GM23248 (cell line): ENCODE measurements at places on chromosomes 6 and 20. TPM values are rescaled to one million over a fixed set of nuclear protein-coding genes. Genes with fewer than 3 reads are reported as not detected.

DNA sequence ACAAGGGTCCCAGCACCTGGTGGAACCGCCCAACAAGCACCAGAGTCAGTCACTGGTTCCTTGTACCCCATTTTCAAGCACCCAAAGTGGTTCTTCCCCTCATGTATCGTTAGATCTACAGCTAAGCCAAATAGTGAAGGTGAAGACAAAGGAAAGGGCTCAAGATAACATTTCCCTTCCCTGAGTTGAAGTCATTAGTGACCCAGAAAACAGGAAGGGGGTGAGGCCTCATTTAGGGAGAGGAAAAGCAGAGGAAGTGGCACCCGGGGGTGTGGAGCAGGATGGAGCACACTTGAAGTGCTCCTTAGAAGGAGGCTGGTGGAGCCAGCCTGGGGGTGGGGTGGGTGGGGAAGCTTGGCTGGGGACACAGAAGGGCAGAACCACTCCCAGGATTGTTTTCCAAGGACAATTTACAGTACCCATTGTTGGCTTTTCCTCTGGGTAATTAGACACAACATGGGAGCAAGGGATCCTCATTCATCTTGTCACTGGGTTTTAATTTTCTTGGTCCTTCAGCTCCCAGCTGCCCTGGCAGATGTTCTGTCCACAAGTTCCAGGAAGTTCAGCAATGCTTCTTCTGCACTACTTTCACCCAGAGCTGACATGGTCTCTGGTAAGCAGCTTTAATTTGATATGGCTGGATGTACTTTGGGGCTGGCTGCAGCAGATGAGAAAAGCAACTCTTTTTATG lies 73.3 kb upstream of the CD93 start:
- DNase-seq, result no peak

The GCNT2 gene
- total RNA-seq, result not detected in 2 replicates

GRCh38 chr6:165963750-165964149 lies 203.9 kb downstream of the TBXT start:
- DNase-seq, result no peak

The CST7 gene
- total RNA-seq, result not detected in 2 replicates

The PLN gene
- not detected in 2 replicates for total RNA-seq

DNA sequence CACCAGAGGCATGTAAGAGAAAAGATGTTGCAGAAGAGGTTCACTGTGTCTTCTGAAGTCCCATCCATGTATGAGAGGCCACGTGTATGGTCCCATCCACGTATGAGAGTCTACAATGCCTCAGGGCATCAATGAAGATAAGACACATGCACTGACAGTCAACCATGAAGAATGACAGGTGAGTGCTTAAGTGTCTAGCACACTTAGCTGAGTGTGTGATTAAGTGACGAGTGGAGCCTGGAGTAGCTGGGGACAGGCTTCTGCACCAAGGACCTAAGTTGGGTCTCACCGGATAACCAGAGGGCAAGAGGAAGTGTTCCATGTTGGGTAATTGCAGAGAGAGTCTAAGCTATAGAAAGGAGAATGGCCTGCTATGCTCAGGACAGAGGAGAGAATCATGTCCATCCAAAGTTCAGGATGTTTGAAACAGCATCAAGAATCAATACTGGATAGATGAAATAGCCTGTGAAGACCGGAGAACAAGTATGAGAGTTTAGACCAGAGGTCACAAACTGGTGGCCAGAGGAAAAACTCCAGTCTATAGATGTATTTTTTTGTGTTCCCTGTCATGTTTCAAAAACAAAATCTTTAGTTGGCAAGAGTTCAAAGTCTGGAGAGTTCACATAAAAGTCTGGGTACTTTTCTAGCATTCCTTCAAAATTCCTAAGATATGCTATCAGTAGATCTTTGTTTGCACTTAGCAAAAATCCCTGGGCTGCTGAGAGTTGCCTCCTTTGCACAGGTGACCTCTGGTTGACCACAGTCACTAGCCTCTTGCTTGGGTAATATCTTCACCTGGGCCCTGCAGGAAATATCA lies 165.8 kb downstream of the KIF16B start:
- DNase-seq, result no peak

DNA sequence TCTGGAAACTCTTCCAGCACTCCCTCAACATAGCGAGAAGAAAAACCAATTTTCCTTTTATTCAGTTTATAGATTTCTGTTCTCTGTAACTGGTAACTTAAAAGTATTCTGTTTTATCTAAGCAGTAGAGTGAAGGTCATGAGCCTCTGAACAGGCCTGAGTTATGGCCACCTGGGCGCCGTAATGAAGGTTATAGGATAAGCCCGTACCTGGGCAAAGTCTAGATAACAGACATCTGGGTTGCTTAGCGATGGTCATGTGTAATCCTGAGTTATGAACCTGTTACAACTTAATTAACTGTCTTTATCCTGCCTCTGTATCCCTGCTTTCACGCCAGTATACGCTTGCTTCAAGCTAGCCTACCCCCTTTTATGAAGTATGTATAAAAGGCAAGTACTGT lies 13.0 kb upstream of the FAM217A start:
- DNase-seq, result no peak

GRCh38 chr6:132877003-132877402 lies 62.6 kb downstream of the RPS12 start:
- no peak for DNase-seq

The TDP2 gene
- total RNA-seq, result 18.6 and 24.9 TPM in 2 replicates

The ENPP3 gene
- not detected in 2 replicates for total RNA-seq

DNA sequence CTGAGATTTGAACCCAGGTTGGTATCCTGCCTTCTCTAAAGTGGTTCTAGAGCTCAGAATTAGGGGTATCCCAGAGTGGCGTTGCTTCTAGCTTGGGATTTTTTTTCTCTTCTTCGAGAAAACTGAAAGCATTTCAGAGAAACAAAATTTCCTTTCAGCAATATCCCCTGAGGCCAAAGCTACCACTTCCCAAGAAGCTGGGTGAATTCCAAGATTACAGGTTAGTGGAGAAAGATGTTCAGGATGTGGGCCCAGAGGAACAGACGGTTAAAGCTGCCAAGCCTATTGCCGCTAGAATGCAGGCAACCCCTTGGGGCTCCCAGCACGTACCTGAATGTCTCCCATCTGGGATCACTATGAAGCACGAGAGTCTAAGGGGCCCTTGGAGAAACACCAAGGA lies 134.1 kb downstream of the FOXO3 start:
- no peak for DNase-seq

The DYNLT2 gene
- 0.89 and 1.5 TPM in 2 replicates for total RNA-seq

GRCh38 chr6:161181121-161181520 lies 92.7 kb downstream of the AGPAT4 start:
- DNase-seq, result no peak

DNA sequence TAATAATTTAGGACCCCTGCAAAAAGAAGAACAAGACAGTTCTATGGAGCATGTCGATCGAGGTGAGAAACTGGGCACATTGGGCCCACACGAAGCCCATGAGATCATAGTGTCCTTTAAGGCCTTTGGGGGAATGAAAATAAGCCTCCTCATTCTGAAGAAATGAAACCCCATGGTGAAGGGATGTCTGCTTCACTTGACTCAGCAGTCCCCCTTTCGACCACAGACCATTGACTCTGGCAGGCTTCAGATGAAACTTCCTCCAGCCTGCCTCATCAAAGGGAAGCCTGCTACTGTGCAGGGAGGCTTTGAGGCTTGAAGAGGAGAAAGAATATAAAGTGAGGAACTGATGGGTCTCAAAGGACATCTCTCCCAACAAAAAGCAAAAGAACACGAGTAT lies 144.2 kb upstream of the FBXL4 start:
- DNase-seq, result no peak

- no peak for DNase-seq
These were observed 12.7 kb downstream of the TAF4 start for GRCh38 chr20:62052842-62053464.

- no peak for DNase-seq
These were observed 140.1 kb downstream of the CEBPB start for GRCh38 chr20:50330504-50331313.

The NT5E gene
- 264 and 293 TPM in 2 replicates for total RNA-seq

The KCNK16 gene
- total RNA-seq, result not detected in 2 replicates

The IL17F gene
- not detected in 2 replicates for total RNA-seq

GRCh38 chr20:4488407-4489339 lies 233.0 kb upstream of the PRND start:
- peak; percentile 94 for DNase-seq

GRCh38 chr6:140303218-140303949 lies 928.9 kb upstream of the CITED2 start:
- DNase-seq, result no peak

The VWA7 gene
- total RNA-seq, result 0.54 TPM in 1 of 2 replicates, not detected in the other

DNA sequence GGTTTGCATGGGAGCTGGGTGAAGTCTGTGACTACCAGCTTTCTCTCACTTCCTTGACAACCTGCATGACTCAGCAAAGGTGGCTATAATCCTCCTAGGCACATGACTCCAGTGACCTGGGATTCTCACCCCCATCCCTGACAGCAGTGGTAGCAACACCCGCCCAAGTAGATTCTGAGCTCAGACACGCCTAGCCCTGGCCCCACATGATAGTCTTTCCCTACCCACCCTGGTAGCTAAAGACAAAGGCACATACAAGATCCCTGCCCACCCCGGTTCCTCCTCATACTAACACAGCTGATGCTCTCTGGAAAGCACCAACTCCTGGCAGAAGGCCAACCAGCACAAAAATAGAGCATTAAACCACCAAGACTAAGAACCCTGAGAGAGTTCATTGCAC lies 25.9 kb upstream of the CRISP1 start:
- DNase-seq, result no peak

The CFB gene
- 4.4 and 7.3 TPM in 2 replicates for total RNA-seq

The FAM229B gene
- total RNA-seq, result 11.9 and 12.0 TPM in 2 replicates

GRCh38 chr6:33377171-33377570 lies 14.5 kb upstream of the KIFC1 start:
- peak; percentile 13 for DNase-seq

The HLA-DQB1 gene
- not detected in 2 replicates for total RNA-seq
